ENCODE measurements at places on chromosomes 12 and 14.

DNA sequence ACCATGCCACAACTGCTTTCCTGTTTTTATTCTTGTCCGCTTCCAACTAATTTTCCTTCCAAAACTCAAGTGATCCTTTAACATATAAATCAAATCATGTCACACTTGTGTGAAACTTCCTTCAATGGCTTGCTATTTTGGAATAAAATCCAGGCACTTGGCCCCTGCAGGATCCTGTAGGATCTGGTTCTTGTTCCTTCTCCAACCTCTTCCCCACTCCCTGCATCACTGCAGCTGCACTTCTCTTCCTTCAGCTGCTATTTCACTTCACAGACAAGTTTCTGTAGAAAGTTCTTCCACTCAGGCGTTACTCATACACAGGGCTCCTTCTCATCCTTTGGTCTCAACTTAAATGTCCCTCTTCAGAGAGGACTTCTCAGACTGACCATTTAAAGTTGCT, 239.7 kb upstream of the BTG1 start:
- no peak for DNase-seq

DNA sequence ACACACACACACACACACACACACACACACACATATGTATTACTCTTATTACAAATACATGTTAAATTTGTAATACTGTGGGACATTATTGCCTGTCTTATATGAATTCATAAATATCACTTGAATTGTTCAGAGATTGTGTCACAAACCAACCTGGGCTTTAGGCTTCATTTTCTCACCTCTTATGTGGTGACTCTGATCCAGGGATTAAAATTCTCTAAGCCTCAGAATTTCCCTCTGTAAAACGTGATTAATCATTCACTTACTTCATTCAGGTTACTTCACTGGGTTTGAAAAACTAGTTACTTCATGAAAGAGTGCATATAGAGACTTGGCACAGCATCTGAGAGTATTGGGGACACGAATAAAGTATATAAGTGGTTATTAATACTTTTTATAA, 240.3 kb upstream of the PDZRN4 start:
- DNase-seq = no peak

- DNase-seq = no peak
These were observed 1.7 kb downstream of the LARP4 start for GRCh38 chr12:50402264-50403000.

DNA sequence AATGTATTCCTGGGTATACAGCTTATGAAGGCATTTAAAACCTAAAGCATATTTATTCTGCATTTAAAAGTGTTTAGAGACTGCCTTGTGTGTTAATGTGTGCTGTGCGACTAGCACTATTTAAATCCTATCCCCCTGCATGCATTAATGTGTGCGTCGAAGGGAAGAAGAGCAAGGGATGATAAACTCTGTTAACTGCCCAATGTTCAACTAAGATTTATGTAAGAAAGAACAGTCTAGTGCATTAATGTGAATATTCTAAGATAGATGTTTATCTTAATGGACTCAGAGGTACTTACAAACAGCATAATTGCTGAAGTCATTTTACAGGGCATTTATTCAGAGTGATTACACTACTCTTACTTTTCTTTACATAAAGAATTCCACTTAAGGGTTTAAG, 424.8 kb downstream of the DIO2 start:
- no peak for DNase-seq

DNA sequence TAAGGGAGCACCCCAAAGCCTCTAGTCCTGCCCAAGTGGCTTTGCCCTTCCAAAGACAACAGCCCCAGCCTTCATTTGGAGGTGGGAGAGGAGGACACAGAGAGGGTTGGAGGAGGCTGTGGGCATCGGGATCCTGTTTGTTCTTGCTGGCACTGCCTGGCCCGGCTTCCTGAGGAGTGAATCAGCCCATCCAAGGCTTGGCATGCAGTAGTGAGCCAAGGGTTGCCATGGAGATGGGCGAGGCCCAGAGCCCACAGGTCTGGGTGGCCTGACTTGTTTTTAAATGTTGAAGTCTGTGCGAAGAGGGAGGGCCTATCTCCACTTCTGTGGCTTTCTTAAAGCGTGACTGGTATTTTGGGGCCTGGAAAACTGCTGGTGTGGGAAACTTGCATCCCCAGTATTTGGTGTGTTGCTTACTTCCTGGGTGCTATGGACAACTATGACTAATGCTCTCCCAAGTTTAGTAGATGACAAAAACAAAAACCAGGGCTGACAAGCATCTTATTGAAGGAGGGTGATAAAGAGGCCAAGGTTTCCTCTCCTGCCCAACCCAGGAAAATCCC, 15.8 kb downstream of the CD9 start:
- no peak for DNase-seq

DNA sequence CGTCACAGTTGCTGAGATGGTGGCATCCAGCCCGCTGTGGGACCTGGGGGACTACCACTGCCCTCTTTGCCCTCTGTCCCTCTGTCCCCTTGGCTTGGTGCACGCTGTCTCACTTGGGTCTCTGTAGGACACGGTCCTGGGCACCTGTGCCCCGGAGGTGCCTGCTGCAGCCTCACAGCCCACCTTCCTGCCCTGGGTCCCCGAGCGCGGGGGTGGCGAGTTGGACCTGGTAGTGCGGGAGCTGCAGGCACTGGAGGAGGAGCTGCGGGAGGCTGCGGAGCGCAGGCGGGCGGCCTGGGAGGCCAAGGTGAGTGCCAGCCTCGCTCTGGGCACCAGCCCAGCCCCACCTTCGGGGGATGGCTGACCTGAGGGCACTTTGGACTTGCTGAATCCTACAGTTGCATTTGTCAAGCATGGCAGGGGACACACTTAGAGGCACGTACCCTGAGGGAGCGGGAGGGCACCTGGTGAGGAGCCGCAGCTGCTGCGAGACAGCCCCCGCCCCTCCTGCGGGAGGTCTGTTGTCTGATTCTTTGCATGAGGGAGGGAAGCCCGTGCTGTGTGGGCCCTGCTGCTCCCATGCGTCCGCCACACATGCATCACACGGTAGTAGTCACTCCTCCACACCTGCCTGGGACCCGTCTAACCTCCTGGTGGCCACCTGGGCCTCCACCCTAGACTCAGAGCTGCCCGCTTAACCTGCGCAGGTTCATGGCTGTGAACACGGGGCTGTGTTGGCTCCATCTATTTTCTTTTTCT, 6.8 kb downstream of the TEDC1 start:
- peak; percentile 19 for DNase-seq

GRCh38 chr12:1776170-1776921, 44.0 kb upstream of the LRTM2 start:
- no peak for DNase-seq

DNA sequence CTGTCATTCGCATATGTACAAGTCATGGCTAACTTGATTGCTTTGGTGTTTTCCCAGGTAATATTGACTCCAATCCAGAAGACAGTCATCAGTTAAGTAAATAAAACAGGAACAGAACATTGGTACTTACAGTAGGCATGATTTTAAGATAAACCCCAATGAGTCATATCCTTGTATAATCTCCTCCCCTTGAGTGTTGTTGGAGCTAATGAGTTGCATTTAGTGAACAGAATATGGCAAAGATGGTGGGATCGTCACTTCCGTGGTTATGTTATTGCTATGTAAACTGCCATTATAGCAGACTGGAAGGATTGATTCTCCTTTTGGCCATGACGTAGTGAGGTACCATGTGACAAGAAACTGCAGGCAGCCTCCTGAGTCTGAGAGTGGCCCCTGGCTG, 102.2 kb downstream of the TMX1 start:
- no peak for DNase-seq

GRCh38 chr12:78187741-78188140, 357.0 kb downstream of the NAV3 start:
- no peak for DNase-seq

DNA sequence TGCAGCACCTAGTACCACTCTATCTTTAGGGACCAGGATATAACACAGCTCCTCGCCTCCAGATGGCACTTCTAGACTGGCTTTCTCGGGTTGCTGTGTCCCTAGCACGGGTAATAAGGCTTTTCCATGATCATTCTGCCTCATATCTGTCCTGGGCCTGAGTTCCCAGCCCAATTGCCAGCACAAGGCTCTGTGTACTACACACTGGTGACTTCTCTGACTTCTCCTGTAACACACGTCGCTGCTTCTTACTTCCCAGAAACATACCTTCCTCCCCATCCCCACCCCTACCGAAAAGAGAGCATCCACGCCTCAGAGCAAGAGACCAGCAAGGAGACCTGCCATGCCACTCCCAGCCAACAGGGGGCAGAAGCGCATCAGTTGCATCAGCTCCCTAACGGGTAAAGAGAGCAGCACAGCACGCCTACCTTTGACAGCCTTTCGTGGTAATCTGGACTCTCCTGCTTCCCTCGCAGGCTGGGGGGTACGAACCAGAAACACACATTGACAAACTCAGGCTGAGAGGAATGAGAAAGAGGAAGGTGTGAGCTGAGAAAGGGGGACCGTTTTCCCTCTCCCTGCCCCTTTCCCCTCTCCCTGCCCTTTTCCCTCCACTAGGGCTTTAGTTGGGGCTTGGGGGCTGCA, 21.2 kb upstream of the ZNF740 start:
- peak; percentile 94 for DNase-seq

DNA sequence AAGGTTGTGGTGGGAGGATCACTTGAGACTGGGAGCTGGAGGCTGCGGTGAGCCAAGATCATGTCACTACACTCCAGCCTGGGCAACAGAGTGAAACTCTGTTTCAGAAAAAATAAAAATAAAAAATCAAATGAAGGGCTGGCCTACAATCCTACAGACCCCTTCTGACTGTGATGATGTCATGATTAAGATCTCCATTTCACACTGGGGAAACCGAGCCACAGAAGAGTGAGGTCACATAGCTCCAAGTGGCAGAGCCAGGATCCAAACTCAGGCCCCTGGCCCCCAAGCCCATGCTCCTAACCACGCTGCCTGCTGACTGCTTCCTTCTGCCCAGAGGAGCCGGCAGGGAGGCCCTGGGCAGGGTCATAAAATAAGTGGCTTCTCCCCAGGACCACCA, 258.0 kb upstream of the FKBP4 start:
- DNase-seq = no peak

GRCh38 chr14:35865611-35866324, 39.6 kb downstream of the BRMS1L start:
- DNase-seq = no peak

DNA sequence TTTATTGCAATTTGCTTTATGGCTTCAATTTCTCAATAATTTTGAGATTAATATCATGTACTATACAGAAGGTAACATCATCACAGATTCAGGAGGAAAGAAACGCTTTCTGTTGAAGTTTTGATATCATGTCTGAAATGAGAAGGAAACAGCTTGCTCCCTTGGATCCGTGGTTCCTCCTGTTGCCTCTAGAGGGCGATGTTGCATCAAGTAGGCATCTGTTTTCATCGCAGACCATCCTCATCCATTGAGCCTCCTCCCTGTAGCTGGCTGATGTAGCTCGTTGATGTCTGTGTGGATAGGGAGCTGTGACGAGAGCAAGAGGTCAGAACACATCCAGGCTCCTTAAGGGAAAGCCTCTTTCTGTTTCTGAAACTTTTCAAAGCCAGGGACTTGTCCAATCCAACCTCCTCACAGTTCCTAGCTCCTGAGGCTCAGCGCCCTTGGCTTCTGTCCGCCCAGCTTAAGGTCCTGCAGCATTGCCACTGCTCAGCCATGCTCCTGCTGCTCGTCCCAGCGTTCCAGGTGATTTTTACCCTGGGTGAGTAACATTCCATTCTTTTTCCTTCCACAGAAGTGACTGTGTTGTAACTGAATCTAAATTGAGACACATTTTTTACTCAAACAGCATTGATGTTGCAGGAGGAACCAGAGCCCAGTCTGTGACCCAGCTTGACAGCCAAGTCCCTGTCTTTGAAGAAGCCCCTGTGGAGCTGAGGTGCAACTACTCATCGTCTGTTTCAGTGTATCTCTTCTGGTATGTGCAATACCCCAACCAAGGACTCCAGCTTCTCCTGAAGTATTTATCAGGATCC, 304.8 kb upstream of the OR4E1 start:
- peak; percentile 72 for DNase-seq

DNA sequence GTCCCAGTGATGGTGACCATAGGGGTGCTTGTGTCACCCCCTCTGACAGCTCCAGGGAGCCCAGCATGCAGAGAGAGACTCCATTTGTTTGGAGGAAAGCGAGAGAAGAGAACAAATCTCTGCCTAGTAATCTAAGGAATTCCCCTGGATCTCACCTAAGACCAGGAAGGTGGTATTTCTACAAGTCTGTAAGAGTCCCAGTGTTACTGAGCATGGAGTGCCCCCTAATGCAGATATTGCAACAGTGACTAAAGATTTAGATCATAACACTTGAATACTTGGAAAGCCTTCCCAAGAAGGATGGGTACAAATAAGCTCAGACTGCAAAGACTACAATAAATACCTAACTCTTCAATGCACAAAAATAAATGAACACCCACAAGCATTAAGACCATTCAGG, 360.4 kb upstream of the GARIN6 start:
- no peak for DNase-seq

GRCh38 chr14:73896521-73896920, 9.9 kb downstream of the ZNF410 start:
- DNase-seq = no peak

DNA sequence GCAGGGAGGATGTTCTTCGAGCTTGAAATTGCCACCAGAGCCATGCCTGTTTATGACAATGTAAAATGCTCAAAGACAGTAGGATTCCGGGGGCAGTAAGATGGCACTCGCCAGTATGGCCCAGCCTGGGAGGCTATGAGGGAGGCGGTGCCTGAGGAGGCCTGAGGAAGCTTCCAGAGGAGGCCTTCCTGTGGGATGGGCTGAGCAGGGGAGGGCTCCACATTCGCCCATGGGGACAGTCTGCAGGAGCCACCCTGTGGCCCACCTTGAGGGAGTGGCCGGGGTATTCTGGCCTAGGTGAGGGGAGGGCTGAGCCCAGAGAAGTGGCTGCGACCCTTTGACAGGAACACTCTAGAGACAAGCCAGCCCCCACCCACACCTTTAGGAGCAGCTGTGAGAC, 50.7 kb downstream of the IQSEC3 start:
- no peak for DNase-seq

GRCh38 chr14:105094193-105094907, 29.1 kb upstream of the GPR132 start:
- no peak for DNase-seq

All from activated naive CD4-positive, alpha-beta T cell treated with anti-CD3 and anti-CD28 coated beads, Interleukin-2, amount 10 ng/mL, durations not matched to agents 7 days and 5 days (primary cell).